GM03348 (cell line): ENCODE measurements at places on chromosomes 5 and 9.

GRCh38 chr5:176948458-176948857 is 49.3 kb upstream of the HK3 start:
- DNase-seq, result no peak

DNA sequence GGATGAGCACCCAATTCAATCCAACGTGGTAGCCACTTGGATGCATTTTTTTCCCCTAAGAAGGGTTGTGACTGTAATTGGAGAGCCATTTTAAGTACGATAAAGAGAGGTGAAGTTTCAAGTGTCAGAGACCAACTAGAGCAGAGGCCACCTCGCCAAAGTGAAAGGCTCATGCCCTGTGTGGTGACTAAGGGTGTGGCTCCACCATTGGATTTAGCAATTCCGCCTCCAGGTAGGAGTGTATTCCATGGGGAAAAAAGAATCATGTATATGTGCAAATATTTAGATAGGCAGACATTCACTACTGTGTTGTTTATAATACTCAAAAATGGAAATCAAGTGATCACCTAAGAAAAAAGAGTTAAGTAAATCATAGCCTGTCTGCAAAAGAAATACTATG is 53.1 kb upstream of the S1PR3 start:
- DNase-seq, result no peak

GRCh38 chr5:143970159-143970558 is 158.2 kb downstream of the HMHB1 start:
- no peak for DNase-seq

DNA sequence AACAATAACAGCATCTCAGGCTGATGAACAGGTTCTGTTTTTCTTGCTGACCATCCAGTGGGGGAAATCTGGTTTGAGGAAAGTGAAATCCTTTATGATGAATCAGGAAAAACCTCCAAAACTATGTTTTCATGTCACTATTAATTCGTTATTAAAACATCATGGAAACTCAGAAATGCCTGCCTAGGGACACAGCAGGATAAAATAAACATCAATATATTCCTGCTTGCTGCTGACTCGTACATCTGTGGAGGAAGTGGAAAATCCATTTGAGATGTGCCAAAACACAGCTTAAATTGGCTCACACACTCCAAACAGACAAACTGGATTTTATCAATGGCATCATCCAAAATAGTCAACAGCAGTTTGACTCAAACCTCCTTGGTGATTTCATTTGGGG is 53.0 kb downstream of the TEK start:
- DNase-seq, result peak; percentile 32

GRCh38 chr5:170445936-170446335 is 56.8 kb upstream of the KCNMB1 start:
- DNase-seq, result no peak

GRCh38 chr5:131218392-131218791 is 45.5 kb upstream of the CDC42SE2 start:
- no peak for DNase-seq

DNA sequence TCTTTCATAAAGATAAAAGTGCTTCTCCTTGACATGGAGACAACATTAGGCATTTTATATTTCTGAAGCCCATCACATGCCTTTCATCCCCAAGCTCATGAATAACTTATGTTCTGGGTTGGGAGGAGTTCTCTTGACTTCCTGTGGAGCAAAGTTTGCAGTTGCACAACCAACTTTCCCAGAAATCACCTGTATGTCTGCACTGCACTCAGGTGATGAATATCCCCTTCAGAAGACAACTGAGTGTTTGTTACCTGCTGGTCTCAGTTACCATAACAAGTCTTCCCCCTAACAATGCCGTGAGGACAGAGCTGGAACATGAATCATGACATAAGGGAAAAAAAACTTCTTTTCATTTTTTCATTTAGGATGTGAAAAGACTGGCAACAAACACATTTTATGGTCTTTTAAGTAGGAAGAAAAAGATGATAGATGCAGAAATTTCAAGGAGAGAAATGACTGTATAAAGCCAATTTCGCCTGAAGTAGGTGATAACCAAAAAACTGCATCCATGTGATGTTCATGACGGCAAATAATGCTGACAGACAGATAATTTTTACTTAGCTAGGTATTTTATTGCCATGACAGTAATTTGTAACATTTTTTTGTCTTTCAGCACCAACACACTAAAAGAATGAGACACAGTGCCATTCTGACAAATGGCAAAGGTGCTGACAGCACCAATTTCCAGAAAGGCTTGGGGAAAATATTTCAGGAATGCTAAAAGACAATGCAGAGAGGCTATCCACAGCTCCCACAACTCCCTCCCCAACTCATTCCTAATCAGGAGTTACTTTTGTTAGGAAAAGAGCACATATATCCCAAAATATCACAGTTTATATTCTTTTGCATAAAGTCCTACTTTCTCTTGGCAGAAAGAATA is 656.3 kb downstream of the PRELID2 start:
- DNase-seq, result peak; percentile 32

DNA sequence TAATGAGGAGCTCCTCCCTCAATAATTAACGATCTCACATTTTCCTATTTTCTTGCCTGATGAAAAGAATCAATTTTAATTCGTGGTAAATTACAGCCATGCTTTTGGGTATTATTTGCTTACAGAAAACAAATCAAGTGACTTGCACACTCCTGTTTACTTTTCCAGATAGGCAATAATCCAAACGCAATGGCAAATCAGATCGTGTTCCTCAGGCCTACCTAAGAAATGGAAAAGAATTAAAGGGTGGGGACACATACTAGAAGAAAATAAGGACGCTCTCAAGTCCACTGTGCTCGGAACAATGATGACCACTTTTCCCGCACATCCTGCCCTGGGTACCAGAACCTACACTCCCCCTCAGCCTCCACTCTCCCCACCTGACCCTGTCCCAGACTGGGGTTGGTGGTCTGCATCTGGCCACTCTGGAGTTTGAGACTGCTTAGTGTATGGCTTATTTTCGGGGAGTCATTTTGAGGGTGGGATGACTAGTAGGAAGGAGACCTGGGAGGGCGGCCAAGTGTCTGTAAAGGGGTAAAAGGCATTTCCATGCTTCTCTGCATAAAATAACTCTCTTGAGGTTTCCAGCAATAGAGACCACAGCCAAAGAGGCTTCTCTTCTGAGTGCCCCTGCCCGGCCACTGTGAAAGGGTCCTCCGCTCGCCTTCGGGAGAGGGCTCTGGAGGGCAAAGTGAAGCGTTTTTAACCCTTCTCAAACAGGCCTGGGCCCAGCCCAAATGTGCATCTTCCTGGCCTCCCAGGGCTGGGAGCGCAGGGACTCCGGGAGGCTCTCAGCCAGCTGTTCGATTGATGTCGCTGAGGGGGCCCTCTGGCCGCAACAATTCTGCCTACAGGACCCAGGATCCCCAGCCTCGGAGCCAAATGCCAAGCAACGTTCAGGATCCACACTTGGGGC is 4.5 kb upstream of the OTP start:
- DNase-seq, result no peak

- no peak for DNase-seq
Observed at GRCh38 chr9:96423322-96423984, 5.3 kb upstream of the ZNF367 start.

DNA sequence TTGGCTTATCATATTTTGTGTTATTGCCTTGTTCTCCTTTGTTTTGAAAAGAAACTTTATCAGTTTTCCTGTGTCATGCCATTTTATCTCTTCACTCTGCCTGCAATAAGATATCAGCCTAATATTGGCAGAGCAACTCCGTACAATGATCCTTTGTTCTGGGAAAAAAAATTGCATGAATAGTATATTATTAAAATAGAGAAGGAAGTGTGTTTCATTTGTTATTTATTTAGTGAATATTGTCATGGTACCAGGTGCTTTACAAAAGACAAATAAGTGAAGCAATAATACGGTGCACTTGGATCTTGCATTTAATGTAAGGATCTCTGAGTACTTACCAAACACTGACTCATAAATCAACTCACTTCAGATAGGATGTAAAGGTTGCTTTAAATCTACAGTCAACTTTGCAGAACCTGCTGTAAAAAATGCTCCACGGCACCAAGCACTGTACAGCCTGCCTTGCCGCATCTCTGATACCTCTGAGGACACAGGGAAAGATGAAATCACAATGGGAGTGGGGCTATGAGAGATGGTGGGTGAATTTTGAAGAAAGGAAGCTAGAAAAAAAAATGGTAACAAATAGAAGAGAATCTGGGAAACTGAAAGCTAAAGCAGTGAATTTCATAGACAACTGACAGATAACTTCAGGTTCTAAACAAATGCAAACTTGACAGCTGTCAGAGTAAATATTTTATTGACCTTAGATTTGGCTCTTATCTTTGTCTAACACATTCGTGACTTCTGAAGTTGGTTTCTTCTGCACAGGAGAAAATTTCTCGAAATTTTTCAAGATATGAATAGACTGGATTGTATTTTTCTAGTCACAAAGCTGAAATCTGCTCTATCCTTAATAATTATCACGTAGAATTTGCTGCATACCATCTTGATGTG is 232.1 kb downstream of the ENC1 start:
- no peak for DNase-seq

- DNase-seq, result no peak
Observed at GRCh38 chr5:143231973-143232812, 171.3 kb downstream of the NR3C1 start.

DNA sequence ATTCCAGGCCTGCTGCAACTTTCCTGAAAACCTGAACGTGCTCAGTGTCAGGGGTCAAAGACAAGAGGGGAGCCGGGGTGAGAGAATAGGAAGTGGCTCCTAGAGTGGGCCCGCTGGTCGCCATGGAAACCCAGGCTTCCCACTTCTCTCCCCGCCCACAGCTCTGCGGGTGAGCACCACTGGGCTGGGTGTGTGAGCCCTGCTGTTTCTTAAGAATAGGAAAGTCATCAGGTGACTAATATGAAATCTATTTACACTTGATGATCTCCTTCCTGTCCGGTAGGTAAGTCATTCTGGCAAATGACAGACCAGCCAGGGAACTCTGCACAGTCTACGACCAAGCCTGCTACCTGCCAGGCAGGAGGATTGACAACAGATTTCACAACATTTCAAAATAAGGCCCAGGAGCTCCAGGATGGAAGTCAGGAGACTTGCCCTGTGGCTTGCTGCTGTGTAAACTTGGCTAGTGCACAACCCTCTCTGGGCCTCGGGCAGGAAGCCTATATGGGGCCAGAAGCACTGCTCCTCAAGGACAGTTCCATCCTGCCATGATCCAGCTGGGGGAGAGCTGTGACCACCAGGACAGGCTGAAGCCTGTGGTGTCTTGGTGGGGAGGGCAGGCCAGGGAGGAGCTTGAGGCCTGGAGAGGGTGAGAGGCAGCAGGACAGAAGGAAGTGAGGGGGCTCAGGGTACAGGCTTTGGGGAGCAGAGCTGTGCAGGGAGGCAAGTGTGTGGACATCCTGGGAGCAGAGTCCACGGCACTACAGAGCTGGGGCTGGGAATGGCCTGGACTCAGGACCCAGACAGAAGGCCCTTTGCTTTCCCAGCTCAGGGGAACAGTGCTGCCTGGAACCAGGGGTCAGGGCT is 60.6 kb downstream of the SHB start:
- DNase-seq, result peak; percentile 86

- DNase-seq, result no peak
Observed at GRCh38 chr5:52864884-52865283, 77.2 kb downstream of the ITGA1 start.

DNA sequence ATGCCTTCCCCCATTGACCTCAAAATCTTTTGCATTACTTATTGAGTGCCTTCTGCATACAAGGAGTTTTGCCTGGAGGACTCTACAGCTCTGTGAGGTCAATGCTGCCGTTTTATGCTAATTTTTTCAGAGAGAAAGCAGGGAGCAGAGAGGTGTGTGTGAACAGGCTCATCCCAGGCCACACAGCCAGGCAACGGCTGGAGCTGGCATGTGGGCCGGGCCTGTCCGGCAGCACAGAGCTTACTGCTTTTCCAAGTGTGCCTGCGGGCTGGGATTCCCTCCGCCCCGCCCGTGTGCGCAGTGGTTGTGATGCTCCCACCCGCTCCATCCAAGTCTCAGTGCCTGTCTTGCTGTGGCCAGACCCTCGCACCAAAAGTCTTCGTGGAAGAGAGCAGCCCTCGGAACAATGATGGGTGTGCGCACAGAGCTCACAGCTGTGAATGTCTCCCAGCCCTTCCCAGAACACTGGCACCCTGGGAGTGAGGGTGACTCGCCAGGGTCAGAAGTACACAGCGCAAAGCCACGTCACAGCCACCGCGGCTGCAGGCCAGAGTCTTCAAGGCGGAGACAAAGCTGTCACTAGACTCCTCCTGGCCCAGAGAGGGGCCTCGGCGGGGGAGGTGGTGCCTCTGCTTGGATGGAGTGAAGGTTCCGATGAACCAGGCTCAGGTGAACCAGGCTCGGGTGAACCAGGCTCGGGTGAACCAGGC is 82.8 kb downstream of the COL5A1 start:
- DNase-seq, result peak; percentile 61

DNA sequence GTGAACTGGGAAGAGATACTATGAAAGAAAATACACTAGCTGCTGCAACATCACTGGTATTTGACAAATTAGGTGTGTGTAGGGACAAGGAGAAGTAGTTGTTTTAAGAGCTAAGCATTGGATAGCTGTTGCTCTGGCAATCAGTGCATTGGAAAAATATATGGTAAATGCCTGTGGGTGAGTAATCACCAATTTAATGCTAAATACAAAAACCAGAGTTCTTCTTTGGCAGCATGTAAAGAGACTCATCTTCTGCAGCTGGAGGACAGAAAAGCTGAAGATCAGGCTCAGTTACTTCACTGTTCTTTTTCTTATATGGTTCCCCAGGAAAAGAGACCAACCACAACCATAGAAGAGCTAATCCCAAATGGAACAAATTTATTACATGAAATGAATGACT is 201.8 kb upstream of the MPDZ start:
- DNase-seq, result no peak

DNA sequence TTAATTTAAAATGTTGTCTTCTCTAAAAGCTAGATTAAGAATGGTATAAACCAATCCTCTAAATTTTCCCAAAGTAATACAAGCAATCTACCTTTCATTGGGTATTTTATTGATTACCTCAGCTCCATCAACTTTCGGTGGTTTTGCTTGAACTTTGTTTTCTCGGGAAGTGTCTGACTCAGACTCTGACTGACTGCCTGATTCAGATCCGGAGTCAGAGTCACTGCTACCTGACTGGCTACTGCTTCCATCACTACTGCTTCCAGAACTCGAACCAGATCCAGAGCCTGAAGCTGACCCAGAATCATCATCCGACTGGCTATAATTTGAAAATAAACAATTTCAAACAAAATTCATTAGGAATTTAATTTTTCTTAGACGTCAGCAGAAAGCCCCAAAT is 24.0 kb downstream of the CHD1 start:
- DNase-seq, result peak; percentile 29

GRCh38 chr5:173762045-173762444 is 126.1 kb upstream of the CPEB4 start:
- DNase-seq, result no peak

DNA sequence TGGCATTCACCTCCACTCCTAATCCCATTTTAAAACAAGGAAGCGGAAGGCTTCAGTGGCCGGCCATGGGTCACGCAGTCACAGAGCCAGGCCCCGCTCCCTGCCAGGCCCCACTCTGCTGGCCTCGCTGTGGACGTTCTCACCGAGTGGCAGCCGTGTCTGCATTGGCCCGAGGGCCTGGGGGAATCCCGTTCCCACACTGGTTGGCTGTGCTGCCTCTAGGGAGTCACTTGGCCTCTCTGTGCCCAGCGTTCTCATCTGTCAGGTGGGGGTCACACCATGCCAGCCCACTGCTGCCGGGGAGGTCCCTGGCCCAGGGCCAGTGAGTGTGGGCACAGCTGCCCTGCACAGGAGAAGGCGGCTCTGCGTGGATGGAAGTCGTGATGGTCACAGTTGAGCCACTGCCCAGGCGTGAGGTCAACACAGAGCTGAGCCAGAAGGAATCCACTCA is 13.4 kb upstream of the SLC9A3 start:
- DNase-seq, result no peak
